ENCODE measurements at places on chromosomes 12 and 14.

- peak; percentile 1 for DNase-seq
Measured at GRCh38 chr12:30533558-30534265, 162.0 kb downstream of the IPO8 start.

DNA sequence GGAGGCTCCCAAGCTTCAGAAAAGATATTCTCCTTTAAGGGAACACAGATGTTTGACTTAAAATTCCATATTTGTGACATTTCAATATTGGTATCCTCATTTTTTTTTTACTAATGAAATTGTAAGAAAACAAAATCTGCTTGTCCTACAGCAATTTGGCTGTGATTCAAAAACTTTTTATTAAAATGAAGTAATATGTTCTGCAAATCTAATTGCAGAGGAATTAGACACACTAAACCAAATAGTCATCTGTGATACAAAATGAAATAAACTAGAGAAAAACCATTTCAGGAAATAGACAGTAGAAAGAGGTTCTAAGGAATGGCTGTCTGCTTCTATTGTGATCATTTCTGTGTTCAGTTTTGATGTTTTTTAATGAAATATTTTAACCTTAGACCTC is 50.1 kb upstream of the HIF1A start:
- DNase-seq: no peak

DNA sequence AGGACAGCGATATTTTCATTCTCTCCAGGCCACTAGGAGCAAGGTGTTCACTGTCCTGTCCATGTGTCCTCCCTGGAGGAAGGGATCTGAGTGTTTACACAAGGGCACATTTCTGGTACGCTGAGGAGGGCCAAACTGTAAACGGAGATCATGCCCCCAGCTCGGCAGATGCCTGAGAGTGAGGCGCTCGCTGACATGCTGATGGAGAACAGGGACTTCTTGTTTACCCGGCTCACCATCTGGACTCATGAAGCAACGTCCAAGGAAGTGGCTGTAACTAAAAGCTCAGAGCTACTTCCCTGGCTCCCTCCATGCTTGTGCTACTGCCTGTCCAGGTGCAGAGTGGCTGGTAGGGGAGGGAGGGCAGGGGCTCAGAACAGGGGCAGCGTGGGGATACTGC is 43.4 kb upstream of the KCNA1 start:
- DNase-seq: no peak

GRCh38 chr12:3885277-3886094 is 12.3 kb upstream of the PARP11 start:
- DNase-seq: peak; percentile 49

DNA sequence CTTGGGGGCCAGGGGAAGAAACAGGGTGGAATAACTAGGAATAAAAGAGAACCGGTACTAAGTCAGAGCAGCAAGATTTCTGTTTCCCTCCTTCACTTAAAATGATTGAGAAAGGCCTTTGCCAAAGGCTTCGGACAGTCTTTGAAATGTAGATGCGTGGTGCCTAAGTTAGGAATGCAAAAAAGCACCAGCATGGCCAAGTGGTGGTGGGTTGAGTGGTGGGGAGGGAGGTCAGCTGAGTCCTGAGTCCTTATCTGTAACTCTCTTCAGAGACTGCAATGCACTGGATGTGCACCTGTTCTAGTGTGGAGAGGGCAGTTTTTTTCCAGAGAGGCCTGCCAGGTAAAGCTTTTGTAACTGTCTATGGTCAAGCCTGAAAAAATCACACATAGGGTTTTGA is 919.9 kb downstream of the FSCB start:
- DNase-seq: no peak

GRCh38 chr12:130562716-130563115 is 153.4 kb downstream of the RIMBP2 start:
- DNase-seq: no peak

DNA sequence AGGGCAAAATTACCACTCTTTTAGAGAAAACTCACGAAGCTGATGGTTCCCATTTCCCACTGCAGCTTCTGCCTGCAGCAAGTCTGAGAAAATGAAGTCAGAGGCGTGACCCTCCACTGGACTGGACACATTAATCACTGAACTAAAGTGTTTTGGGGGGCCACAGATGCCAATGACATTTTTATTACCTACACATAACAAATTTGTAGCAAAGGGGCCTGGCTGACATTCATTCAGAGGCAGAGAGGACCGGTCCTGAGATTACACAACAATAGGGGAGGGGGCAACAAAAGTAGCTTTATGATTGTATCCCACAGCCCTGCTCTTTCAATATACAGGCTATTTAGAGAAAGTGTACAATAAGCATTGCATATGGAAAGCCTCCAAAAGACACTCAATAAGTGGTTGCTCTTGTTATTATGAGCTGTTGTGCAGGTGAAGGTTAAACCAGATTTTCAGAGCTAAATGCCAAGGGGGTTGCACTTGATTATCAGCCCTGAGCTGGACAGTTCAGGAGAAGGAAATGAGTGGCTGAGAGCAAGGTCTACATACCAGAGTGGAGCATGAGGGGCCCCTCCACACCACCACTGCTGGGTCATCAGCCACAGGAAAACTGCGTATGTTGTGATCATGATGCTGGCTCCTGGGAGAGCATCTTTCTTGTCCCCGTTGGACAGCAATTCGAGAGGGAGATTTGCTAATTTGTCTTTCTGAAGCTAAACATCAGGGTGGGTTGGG is 41.5 kb upstream of the CCDC60 start:
- DNase-seq: no peak
